ELR (cell line): ENCODE measurements at places on chromosomes 2 and 18.

DNA sequence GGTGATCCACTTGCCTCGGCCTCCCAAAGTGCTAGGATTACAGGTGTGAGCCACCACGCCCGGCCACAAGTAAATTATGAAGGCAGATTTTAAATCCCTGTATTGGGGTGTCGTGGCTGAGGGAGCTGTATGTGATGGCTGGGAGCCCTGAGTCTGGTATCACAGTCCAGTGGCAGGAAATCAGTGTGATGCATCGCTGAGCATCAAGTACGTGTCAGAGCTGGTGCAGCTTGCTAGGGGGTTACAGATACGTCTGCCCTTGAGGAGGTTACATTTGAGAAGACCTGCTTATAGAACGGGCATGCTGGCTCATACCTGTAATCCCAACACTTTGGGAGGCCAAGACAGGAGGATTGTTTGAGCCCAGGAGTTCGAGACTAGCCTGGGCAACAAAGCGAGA is 4.3 kb downstream of the ENOSF1 start:
- DNase-seq = no peak

GRCh38 chr2:216006164-216006663 is 7.1 kb downstream of the MREG start:
- DNase-seq = peak; percentile 74

DNA sequence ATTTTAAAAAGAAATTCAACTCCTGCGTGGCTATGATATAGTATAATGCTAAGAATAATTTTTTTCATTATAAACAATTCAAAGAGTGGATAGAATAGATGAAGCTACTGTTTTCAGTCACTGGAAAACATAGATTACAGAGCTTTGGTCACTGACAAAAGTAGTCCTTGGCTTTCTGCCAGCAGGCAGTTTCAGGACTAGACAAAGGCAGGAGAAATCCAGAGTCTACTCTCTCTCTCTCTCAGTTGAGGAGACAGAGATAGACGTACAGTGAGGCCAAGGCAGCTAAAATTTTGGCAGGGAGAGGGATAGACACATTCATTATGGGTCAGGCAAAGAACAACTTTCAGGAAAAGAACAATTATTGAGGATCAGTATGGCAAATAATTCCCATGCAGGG is 491.4 kb upstream of the CRIM1 start:
- no peak for DNase-seq

DNA sequence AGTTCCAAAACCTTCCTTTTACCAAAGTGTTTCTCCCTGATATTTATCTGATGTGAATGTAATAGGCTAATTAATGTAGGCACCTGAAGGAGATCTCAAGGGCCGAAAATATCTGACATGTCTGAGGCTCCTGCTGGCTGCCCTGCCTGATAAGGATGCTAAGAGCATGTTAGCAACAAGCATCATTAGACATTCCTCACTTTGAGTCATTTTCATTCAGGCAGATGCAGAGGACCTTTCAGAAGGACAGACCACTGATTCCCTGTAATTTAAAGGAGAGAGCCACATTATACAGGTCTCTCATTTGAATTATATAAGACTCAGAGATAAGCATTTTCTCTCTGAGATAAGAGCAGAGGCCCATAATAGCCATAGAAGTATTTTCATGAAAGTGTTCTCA is 222.4 kb upstream of the NCKAP5 start:
- peak; percentile 78 for DNase-seq

DNA sequence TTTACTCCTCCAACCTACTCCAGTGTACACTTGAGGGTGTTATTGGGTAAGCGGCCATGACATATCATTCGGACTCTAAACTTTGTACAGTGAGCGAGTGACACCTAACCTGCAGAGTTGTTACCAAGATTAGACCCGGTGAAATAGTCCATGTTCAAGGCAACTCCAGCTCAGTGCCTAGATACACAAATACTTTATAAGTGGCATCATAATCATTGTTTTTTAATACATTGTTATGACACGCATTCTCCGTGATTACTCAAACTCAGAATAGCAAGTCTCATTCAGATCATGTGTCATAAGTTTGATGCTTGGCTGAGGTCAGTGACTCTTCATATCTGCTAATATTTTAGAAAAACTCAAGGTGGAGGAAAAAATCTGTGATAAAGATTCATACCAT is 597.8 kb downstream of the DCC start:
- DNase-seq = no peak

DNA sequence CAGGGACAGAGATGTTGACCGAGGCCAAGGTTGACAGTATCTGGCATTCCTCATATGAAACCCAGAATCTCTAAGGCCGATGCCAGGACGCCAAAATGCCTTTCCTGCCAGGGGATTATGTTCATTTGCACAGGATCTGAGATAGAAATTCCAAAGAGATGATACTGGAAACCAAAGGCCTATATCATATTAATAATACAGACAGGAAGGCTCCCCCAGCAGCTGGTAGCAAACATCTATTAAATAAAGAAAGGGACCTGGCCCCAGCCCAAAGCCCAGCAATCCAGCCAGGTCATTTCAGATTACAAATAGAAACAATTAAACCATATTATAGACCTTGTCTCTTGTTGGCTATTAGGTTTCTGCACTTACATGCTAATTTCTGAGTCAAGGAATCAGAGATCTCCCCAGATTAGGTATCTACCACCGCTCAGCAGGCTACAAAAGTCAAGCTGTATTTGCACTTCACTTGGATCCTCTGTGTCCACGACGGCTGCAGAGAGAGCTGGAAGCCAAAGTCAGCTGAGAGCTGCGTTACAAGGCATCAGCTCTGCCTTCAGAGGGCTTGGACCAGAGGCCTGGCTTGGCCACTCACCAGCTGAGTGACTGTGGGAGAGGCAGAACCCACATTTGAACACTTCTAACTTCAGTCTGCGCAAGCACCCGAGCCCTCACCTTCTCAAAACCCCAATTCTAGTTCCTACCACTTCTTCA is 269.3 kb upstream of the SIX2 start:
- peak; percentile 65 for DNase-seq

GRCh38 chr2:140734992-140735391 is 1395.8 kb downstream of the LRP1B start:
- DNase-seq = peak; percentile 32

- DNase-seq = no peak
Measured at GRCh38 chr2:19408592-19408991, 50.2 kb upstream of the OSR1 start.

DNA sequence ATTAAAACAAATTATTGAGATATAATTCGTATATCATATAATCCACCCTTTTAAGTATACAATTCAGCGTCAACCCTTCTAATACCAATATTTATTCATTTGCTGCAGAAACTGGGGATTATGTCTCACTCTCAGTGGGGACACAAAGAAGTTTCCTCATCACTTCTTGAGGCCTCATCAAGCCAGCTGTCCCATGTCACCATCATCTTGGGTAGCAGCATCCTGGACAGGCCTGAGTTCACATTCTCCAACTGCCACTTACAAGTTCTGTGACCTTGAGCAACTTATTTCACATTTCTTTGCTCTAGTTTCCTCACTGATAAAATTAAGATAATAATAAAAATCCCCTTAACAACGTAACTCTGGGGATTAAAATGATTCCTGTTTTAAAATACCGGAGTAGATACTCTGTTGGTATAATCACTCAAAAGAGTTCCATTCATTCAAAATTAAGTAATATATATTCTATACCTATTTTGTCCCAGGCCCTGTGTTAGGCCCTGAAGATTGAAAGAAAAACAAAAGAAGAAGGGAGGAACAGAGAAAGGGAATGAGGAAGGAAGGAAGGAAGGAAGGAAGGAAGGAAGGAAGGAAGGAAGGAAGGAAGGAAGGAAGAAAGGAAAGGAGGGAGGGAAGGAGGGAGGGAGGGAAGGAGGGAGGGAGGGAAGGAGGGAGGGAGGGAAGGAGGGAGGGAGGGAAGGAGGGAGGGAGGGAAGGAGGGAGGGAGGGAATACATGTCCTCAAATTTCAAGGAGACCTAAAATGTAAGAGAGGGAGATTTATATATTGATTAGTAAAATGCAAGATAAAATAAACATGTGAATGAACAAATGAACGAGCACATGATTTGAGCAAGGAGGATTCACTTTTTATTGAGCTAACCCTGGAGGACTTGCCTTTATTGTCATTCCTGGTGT is 42.4 kb downstream of the NCKAP5 start:
- DNase-seq = no peak

DNA sequence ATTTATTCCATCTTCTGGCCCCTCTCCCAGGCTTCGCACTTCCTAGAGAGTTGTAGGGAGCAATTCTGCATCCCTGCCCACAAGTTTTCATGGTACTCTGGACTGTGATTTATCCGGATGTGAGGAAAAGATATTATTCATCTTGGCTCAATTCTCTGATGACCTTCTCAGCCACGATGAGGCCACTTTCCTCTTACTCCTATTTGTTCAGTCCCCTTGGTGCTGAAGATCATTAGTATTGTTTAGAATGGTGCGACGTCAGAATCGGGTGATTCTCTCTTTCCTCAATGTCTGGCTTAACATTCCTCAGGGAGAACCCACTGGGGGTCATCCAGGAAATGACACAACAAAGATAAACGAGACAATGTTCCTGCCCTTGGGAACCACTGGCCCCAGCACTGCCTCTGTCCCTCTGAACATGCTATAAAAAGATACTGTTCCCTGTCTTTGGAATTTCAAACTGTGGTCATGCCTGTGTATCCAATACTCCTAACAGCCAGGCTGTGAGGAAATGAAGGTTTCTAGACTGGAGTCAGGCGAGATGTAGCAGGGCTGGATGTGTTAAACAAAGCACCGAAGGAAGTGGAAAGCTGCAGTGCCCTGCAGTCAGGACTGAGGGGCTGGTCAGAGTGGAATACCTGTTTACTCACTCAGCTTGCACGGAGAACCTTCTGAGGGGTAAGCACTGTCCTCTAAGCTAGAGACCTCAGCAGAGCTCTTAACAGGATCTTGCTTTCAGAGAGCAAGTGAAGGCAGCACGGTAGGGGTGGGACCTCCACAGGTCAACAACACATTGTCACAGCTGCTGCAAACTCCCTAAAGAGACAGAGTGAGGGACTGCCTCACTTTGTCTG is 12.9 kb upstream of the GLI2 start:
- DNase-seq = peak; percentile 87

DNA sequence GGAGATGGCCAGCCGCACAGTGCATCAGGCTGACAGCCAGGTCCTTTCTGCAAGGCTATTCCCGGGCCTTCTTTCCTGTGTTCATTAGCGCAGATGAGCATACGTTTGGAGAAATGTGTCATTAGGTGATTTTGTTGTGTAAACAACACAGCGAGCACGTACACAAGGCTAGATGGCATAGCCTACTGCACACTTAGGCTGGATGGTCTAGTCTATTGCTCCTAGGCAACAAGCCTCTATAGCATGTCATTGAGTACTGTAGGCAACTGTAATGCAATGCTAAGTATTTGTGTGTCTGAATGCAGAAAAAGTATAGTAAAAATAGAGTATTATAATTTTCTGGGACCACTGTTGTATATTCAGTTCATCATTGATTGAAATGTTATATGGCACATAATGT is 50.9 kb upstream of the PHLPP1 start:
- no peak for DNase-seq

GRCh38 chr2:218125626-218126080 is at the start of gene CXCR2:
CXCR2 (plus strand) TSS chr2:218126028; CDS start chr2:218134802, 8,774 bp downstream.
- no peak for DNase-seq

GRCh38 chr18:2568605-2569004 is 2.7 kb downstream of the METTL4 start:
- no peak for DNase-seq

DNA sequence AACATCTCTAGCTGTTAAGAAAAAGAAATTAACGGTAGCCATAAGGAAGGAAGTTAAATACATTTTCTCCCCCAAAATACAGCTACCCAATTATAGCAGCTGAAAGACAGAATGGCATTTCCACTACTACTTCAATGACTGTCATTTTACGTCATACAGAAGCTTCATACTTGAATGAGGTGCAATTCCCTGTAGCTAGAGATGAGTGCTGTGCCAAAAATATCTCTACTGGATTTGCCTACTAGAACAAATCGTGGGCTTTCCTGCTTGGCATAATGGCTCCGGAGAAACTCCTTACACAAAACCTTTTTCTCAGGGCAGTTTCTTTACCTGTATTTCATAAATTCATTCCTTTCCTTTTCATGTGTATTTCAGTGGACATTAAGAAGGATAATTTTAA is 36.3 kb upstream of the NRXN1 start:
- no peak for DNase-seq
